ENCODE measurements at places on chromosomes 5 and 9.

DNA sequence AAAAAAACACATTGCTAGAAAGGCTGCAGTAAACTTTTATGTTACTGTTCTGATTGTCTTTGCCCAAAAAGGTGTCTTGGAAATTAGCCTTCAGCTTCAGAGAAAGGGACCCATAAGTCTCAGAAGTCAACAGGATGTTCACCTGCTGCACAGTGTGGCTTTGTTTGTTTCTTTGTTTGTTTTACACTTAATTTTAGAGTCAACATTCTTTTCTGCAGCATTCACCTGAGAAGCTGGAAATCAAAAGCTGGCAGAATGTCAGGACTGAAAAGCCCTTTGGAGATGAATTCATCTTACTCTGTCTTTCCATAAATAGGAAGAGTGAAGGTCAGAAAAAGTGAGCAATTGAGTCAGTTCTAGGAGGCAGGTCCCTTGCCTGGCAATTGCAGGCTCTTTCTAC is 170.0 kb downstream of the PAPPA start:
- DNase-seq, result no peak

DNA sequence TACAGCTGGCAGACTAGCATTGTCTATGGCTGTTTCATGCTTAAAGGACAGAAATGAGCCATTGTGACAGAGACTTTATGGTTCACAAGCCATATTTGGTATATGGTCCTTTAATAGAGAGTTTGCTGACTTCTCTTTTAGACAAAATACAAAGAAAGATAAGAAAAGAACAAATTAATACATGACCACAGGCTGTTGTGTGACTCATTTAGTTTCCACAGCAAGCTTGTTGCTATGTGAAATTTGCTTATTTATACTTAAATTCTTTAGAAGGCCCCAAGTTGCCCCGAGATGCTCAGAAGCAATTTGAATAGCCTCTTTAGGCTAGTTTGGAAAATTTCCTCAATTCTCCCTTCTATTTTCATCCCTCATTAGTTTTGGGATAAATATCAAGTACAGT is 315.3 kb upstream of the RPS23 start:
- DNase-seq, result no peak

DNA sequence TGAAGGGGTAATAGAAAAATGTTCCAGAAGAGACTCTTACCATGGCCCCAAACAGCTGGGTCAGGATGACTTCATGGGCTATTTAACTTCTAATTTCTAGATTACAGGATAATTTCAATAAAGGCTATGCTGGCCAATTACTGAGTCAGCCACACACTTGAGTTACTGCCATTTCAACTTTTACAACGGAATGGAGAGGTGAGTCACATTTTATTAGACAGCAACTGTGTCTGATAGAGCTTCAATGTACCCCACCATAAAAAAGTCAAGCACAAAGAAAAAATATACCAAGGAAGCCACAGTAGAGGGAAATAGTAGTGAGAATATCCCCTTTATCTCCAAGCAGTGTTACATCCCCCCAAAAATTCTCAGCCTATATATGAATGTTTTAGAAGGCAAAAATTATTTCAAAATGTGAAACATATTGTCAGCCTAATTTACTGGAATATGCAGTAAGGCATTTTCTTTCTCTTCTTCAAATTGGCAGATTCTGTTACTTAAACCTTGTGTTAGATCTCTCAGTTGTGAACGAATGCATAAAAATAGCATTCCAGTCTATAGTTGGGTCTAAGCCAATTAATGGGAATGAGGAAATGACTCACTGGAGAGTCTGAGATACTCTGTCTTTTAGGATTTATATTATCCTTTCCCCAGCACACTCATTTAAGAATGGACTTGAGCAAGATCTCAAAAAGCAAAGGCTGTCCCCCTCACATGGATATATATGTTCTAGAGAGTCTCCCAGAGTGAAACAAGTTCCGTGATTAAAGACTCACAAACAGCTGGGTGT is 47.1 kb upstream of the RAI14 start:
- DNase-seq, result no peak

DNA sequence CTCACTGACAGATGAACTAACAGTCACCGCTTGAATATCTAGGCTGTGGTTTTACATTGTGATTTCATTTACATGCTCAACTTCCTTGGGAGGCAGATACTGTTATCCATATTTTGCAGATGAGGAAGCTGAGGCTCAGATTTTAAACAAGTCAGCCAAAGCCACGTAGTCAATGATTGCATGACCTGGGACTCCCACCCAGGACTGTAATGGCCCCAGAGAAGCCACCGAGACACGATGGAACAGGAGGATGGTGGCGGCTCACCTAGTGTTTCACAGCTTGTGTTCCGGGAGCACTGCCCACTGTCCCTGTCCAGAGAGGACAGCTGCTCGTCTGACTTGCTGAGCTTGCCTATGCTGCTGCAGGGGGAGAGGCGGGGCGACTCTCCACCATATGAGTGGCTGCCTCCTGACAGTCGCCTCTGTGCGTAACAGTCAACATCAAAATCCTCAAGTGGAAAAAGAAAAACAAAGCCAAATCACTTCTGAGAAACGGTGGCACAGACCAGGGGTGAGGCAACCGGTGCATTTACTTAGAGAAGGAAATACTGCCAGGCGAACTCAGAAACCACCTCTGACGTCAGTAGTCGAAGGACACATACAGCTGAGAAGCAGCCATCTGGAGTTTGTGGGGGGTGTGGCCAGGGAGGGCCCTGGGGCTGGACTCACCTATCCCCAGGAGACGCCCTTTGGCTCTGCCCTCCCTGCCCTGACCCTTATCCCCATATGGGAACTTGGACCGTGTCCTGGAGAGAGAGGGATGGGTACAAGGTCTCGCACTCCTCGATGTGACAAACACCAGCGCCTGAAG is 82.5 kb downstream of the PRRT1B start:
- DNase-seq, result no peak

DNA sequence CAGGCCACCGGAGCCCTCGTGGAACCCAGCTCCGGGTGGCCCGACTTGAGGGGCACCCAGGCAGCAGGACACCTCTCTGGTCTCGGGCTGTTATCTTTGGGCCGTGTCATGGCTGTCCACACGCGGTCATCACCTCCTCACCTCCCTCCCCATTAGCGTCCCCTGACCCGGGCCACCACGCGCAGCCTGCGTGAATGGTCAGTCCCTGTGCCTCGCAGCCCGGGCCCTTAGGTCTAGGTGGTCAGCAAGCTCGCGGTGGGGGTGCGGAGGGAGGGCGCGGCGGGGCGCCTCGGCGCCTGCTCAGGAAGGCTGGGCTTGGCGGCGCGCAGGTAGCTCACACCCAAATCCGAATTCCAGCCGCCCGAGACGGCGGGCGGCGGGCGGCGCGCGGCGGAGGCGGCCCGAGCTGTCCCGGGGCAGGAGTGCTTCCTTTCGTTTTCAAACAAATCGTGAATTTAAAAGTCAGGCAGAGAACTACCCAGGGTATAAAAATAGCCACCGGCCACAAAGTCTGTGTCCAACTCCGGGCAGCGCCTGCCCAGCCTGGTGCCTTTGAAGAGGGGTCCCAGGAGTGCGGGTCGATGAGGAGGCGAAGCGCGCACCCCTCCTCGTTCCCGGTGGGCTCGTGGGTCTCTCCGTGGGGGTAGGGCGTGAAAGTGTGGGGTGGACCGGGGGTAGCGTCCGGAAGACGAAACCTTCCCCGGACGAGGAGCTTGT is 1.0 kb upstream of the RXRA start:
- no peak for DNase-seq
